ENCODE measurements at places on chromosomes 2 and 18.
A peak's percentile ranks its signal among the peaks of the same experiment; 100 is the strongest.

DNA sequence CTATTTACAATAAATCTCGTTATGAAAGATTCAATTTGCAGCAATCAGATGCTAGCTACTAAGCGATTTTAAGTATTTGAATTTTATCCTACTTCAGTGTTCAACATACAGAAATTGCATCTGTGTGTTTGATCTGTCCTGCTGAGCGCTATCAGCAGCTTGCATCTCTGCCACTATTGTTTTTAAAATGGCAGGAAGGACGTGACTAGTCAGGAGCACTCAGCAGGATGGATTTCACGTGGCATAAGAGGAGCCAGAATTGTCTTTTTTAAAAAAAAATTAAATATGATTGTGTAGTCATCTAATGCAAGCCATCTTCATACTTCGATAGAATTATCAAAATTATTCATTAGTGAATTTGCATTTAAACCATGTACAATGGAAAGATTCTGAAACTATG, 2.8 kb upstream of the KLHL14 start:
- no peak for DNase-seq

- no peak for DNase-seq
Measured at GRCh38 chr2:120738786-120739437, 3.2 kb downstream of the GLI2 start.

GRCh38 chr18:69838620-69839411, 108.9 kb downstream of the CD226 start:
- DNase-seq, result no peak

- DNase-seq, result no peak
Measured at GRCh38 chr2:66334237-66335029, 100.5 kb upstream of the MEIS1 start.

DNA sequence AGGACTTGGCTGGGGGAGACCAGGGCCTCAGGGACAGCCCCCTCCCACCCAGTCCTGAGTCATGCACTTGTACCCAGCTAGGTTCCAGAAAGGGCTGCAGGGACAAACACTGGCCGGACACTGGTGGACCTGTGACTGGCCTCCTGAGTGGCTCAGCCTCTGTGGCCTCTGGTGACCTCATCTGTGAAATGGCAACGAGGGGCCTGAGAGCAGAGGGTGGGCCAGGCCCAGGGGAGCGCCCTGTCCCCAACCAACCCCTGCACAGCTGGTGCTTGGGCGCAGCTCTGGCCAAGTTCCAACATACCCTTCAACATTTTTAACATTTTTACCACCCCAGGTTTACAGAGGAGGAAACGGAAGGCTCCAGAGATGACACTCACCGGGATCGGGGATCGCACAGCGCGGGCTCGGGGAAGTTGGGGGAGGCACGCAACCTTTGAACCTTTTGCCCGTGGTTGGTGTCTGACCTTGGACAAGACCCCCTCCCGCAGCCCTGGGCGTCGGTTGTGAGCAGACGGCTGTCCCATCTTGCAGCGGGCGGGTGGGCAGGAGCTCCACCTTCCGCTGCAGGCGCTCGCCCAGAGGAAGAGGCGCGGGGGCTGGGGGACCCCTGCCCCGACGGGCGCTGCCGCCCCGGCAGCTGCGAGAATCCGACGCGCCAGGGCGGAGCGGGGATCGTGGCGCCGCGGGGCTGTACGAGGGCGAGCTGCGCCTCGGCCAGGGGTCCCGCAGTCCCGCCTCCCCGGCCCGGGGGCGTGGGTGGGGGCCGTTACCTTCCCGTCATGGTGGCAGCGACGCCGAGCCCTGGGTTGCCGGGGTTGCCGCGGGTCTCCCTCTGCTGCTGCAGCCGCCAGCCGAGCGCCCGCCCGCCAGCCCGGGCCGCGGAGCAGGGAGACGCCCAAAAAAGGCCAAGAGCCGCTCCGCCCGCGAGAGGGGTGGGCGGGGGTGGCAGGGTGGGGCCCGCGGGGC, 805 bp downstream of the LIMS2 start:
- no peak for DNase-seq

GRCh38 chr2:12844511-12844910, 127.8 kb downstream of the TRIB2 start:
- DNase-seq, result peak; percentile 16

- DNase-seq, result no peak
Measured at GRCh38 chr2:144405982-144406788, 113.7 kb downstream of the ZEB2 start.

DNA sequence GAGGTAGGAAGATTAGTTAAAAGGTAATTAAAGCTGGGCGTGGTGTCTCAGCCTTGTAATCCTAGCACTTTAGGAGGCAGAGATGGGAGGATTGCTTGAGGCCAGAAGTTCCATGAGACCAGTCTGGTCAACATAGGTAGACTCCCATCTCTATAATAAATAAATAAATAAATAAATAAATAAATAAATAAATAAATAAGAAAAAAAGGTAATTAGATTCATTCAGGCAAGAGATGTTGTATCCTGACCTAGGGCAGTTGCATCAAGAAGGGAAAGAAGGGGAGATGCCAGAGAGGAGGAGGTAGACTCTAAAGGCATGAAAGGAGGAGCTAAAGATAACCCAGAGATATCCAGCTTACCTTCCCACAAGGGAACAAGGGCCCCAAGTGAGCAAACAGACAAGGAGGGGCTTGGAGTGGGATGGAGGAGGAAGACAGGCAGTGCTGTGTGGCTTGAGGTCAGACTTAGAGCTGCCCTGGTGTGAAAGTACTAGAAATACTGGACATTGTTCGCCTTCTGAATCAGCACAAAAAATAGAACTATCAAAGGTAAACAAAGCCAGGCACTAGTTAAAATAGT, 7.4 kb upstream of the RAB1A start:
- no peak for DNase-seq

DNA sequence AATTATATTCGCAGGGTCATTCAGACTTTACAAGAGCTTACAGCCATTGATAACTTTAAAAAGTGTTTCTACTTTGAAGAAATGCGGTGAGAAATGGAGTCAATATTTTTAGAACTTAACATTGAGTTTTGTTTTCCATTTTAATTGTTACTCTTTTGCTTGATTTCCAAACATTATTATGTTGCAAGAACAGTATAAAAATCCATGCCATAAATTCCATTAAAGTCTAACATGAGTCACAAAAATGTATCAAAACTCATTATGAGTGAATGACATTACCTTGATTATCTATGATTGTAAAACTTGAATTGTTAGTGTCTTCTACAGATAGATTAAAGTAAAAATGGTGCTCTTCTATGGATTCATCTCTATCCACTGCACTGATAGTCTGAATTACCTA, 92.6 kb downstream of the CDH19 start:
- DNase-seq, result no peak

DNA sequence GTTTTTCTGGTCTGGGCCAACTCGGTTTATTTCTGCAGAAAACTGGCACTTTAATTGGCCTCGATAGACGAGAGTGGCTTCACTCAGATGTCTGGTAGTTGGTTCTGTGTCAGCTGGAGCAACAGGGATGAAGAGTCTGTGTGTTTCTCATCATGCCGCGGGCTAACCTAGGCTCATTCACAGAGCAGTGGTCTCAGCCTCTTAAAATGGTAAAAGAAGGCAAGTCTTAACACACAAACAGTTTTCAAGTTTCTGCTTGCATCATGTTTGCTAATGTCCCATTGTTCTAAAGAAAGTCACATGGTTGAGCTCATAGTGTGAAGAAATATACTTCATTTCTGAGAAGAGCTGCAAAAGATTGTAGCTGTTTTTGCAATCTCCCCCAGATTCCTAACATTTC, 37.5 kb upstream of the ANXA4 start:
- no peak for DNase-seq

GRCh38 chr2:177765698-177766097, 306.9 kb downstream of the PDE11A start:
- DNase-seq, result no peak

DNA sequence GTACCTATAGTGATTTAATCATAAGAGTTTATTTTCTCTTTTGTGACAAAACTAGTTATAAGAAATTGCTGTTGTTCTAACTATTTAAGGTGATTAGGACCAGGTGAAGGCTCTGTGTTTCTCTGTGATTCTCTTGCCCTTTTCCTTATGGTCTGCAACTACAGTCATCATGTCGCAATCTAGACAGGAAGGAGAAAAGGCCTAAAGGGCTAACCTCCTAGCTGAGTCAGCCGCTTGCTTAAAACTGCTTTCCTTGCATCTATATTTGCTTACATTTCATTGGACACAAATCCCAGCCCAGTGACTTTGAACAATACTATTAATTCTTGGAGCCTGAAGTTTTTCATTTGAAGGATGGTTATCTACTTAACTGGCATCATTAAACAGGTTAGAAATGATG, 93.1 kb downstream of the PIK3C3 start:
- DNase-seq, result no peak

GRCh38 chr2:9693196-9693491, 62.3 kb upstream of the YWHAQ start:
- no peak for DNase-seq

- DNase-seq, result no peak
Measured at GRCh38 chr2:231139796-231140195, 15.0 kb upstream of the HTR2B start.

- no peak for DNase-seq
Measured at GRCh38 chr2:8572712-8573233, 109.1 kb upstream of the ID2 start.

- DNase-seq, result no peak
Measured at GRCh38 chr2:222353993-222354392, 55.2 kb upstream of the PAX3 start.

GRCh38 chr18:33034945-33035344, 262.1 kb upstream of the KLHL14 start:
- DNase-seq, result no peak

GRCh38 chr2:99974275-99974674, 168.1 kb downstream of the AFF3 start:
- no peak for DNase-seq

DNA sequence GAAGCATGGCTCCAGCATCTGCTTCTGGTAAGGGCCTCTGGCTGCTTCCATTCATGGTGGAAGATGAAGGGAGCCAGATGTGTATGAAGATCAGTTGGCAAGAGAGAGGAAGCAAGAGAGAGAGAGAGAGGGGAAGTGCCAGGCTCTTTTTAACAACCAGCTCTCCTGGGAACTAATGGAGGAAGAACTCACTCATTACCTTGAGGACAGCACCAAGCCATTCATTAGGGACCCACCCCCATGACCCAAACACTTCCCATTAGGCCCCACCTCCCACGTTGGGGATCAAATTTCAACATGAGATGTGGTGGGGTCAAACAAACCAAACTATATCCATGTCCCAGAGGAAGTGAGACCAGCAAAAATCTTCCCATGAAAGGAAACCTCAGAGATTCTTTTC, 124.8 kb upstream of the SIX2 start:
- no peak for DNase-seq

DNA sequence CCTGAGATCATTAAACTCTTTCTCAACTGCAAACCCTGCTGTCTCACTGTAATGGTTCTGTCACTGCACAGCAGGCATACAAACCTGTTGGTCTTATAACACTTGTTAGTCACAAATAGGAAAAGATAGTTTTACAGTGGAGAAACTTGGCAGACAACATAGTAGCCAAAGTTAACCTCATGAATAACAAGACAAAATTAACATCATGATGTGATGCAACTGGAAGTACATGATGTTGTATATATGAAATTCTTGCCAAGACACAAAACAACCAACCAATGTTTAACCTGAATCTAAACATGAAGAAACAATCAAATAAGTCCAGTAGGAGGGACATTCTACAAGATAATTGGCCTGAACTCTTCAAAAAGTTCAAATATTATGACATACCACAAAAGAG, 189.3 kb downstream of the RNF152 start:
- DNase-seq, result no peak
